ENCODE measurements at places on chromosomes 7 and 10.

DNA sequence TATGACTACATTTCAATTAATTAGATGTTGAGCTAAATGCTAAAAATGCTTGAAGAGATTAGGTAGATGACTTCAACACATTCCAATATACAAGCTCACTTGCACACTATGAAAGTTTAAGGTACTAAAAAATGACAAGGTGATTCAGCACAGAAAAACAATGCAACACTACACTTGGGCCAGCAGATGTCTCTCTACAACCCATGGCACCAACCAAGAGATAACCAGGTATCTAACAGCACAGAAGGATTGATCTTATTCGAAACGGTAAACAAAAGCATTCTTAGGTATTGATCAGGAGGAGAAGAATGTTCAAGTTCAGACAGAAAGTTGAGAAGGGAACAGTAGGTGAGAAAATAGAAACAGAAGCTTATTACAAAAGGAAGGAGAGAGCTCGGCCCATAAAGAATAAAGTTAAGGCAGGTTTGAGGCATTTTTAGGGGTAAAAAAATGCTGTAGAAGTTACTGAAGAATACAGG, 248.2 kb upstream of the KLF14 start:
- DNase-seq = no peak

DNA sequence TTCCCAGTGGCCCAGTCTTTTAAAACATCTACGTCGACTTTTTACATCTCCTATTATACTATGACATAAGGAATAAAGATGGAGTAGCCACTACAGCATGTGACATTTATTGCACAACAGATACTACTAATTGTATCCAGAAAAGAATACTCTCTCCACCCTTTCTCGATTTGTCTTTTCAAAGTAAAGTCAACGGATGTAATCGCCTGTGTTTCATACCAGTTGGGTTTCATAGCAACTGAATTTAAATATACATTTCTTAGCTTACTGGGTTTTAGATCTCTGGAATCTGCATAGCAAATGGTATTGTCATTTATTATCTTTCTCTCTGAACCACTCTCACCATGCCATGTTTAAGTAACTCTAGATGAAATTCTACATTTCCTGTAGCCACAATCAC, 86.4 kb upstream of the TRIL start:
- DNase-seq = no peak

- DNase-seq = no peak
Measured at GRCh38 chr10:4170633-4171314, 385.8 kb upstream of the KLF6 start.

DNA sequence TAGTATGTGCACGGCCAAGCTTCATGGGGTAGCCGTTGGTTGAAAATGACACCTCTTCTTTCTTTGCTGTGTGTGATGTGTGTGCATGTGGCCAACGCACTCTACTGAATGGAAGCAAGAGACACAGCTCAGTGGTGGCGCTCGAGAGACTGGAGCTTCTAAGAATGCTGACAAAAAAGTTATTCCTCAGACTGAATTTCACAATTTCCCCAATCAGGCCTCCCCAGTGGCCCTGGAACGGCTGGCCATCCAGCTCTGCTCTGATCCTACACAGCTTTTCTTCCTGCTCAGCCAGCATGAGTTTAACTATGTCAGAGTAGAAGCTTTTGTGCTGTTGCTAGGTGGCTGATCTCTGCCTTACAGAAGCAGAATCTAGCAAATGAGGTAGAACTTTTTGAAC, 186.7 kb upstream of the PLXDC2 start:
- no peak for DNase-seq

- DNase-seq = no peak
Measured at GRCh38 chr10:5165738-5166137, 19.2 kb downstream of the AKR1C8 start.

DNA sequence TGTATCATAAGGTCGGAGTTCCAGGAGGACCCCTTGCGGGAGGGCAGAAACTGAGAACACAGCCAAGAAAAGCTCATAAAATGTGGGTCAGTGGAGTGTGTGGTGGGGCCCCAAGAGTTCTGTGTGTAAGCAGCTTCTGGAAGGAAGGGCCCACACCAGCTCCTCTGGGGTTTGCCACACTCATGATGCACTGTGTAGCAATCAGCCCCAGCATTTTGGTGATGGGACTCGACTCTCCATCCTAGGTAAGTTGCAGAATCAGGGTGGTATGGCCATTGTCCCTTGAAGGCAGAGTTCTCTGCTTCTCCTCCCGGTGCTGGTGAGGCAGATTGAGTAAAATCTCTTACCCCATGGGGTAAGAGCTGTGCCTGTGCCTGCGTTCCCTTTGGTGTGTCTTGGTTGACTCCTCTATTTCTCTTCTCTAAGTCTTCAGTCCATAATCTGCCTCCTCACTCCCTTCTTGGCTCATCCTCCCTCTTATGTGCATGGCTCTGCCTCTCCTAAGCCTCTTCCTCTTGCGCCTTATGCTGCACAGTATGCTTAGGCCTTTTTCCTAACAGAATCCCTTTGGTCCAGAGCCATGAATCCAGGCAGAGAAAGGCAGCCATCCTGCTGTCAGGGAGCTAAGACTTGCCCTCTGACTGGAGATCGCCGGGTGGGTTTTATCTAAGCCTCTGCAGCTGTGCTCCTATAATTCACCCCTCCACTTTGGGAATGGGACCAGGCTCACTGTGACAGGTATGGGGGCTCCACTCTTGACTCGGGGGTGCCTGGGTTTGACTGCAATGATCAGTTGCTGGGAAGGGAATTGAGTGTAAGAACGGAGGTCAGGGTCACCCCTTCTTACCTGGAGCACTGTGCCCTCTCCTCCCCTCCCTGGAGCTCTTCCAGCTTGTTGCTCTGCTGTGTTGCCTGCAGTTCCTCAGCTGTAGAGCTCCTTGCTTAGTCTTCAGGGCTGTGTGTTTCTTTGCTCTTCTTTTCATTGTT, 17.8 kb downstream of the PRSS2 start:
- DNase-seq = no peak

GRCh38 chr7:96327429-96327828, 5.5 kb upstream of the SLC25A13 start:
- DNase-seq = no peak

DNA sequence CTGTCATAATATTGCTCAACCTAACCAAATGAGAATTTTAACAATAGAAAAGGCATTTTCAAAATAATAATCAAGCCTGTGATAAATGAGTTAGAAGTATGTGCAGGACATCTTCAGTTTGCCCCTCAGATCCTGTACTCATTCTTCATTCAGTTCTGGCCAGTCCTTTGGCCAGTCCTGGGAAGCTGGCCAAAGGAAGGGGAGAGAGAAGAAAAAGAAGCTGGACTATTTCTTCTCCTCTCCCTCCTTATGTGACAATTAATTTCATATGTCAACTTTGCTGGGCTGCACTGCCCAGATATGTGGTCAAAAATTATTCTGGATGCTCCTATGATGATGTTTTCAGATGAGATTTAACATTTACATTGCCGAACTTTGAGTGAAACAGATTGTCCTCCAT, 31.6 kb upstream of the ITGB8 start:
- no peak for DNase-seq

DNA sequence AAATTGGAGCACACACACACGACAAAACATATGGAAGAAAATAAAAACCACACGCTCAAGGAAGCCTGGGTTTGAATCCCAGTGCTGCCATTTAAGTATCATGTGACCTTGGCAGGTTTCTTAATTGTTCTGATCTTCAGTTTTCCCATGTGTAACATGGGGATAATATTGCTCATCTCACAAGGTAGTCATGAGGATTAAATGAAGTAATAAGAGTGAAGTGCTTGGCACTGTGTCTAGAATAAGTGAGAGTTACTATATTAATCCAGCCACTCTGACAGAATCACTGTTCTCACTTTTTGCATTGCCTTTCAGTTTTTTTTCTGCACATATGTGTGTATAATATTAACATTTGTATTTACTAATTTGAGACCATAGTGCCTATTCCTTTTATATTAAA, 43.3 kb downstream of the GOLGA7B start:
- DNase-seq = no peak

DNA sequence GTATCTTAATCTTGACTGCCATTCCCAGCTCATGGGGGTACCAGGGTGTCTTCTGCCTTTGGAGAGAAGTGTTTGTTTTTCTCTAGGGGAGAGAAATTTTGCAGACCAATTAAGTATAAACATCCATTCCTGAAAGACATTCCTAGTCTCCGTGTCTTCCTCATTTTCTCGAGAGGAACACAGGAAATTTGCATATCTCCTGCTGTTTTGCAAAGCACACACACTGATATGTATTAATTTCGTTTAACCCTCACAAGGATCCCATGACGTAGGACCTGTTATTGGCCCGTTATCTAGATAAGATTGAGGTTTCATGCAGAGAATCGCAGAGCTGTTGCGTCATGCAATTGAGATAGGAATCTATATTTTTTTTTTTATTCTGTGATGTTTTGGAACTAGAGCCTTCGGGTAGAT, 944 bp downstream of the RHBDD2 start:
- no peak for DNase-seq

- no peak for DNase-seq
Measured at GRCh38 chr10:132850246-132850645, 64.3 kb upstream of the NKX6-2 start.

GRCh38 chr7:37109843-37110242, 338.8 kb downstream of the ELMO1 start:
- DNase-seq = no peak

DNA sequence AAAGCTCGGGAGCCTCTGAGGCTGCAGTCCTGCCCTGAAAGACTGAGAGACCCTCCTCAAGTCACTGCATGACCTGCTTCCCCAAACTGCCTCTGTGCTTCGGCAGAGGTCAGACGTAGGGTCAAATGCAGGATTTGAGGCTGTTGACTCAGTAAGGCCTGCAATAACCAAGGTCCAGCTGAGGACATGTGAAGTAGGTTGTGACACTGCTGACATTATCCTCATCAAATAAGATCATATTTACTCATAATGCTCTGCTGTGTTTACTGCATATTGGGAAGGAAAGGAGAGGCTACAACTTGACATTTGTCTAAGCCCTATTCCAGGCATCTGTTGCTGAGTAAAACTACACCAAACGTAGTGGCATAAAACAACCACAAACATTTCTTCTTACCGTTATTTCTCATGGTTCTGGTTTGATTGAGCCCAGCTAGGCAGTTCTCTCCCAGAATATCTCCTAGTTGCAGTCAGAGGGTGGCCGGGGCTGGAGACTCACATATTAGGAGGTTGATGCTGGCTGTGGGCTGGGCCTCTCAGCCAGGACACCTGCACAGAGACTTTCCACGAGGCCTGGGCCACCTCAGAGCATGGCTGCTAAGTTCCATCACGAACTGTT, 122.1 kb upstream of the STK17A start:
- DNase-seq = no peak

GRCh38 chr7:7315851-7316250, 133.5 kb downstream of the C1GALT1 start:
- no peak for DNase-seq

Measured in stimulated activated CD8-positive, alpha-beta memory T cell treated with anti-CD3 and anti-CD28 coated beads, Interleukin-4, amount 100 ng/mL, for 4 hours (primary cell).